ENCODE measurements at places on chromosomes 3 and 15.
A peak's percentile ranks its signal among the peaks of the same experiment; 100 is the strongest.

DNA sequence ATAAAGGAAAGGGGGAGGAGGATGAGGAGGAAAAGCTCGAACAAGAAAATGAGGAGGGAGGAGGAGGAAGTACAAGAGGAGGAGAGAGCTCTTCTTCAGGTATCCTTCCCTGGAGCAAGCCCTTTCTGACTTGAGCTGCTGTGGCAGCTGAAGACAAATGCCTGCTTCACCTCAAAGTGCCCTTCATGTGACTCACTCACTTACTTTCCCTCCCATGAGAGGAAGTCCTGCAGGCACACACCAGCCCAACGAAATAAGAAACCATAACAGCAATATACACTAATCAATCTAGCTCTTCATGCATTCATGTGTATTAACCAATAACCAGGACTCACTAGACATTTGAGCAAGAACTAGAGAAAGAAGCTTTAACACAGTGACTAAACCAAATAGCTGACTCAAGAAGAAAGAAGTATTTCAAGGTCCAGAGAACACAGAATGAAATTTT, 251.9 kb downstream of the IGSF11 start:
- DNase-seq = no peak

GRCh38 chr3:49805367-49805782, 2.3 kb downstream of the INKA1 start:
- DNase-seq = no peak

DNA sequence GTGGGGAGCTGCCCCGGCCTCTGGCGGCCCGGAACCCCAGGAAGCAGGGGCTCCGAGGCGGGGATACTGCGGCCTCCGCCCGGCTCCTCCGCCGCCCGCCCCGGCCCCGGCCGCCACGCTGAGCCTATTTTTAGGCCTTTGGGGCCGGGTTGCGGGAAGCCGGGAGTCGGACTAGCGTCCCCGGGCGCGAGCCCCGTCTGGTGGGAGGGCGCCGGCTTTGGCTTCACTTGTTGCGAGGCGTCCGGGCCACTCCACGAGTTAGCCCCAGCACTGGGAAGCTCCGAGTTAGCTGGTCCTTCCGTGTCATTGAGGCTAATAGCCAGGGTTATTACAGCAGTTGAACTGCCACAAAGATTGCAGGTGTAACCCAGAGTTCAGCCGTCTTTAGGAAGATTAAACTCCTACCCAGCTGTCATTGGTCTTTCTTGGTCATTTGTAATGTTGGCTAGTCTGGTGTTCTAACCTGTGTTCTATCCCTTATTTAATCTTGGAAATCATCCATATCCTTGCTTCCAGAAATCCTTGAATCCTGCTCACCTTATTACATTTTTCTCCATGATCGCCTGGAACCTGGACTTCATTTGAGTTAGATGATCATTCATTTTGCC, 791 bp downstream of the GYG1 start:
- no peak for DNase-seq

DNA sequence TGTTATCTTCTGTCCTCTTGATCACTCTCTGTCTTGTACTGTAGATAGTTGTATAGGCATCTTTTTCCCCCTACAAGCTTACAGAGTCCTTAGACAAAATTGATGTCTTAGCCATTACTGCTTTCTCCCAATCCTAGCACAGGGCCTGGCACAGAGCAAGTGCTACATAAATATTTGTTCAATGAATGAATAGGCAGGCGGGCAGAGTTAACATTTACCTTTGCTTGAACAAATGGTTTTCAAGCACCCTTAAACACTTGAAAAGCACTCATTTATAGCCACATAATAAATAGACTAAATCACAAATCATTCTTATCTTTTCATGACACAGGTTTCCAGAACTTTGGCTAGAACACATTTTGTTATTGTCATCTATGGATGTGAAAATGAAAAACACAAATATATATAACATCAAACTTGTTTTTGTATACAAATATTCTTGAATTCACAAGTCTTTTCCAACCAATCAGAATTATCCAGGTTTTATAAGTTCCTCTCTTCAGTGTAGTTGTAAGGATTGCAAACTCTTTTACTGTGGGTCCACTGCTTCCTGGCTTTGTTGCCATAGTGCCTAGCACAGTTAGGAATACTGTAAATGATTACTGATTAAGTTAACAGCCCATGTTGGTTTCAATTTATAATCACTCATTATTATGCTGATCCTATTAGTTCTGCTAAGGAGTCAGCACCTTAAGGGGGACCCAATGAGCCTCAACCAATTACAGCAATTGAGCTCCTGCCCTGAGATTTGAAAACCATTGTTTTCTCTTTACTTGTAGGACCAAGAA, 61.9 kb downstream of the ISL2 start:
- peak; percentile 44 for DNase-seq

DNA sequence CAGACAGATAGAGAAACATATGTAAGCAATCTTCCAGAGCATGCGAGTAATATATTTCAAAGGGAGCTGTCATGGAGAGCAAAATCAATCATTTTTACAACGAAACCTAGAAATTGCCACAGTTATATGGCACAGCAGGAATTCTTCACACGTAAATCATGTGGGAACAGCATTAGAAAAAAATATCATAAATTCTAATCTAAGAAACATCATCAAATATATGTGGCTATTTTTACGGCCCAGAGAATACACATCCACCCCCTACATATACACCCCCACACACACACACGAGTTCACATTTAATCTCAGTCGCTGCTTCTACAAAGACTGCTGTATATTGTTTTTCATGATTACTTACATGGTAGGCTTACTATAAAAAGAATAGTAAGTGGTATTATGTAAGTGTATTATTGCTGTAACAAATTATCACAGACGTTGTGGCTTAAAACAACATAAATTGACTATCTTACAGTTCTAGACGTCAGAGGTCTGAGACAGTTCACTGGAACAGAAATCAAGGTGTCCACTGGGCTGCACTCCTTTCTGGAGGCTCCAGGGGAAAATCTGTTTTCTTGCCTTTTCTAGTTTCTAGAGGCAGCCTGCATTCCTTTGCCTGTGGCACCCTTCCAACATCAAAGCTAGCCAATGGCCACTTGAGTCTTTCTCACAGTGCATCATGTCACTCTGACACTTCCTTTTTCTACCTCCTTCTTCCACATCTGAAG, 363.3 kb downstream of the ULK4 start:
- no peak for DNase-seq

DNA sequence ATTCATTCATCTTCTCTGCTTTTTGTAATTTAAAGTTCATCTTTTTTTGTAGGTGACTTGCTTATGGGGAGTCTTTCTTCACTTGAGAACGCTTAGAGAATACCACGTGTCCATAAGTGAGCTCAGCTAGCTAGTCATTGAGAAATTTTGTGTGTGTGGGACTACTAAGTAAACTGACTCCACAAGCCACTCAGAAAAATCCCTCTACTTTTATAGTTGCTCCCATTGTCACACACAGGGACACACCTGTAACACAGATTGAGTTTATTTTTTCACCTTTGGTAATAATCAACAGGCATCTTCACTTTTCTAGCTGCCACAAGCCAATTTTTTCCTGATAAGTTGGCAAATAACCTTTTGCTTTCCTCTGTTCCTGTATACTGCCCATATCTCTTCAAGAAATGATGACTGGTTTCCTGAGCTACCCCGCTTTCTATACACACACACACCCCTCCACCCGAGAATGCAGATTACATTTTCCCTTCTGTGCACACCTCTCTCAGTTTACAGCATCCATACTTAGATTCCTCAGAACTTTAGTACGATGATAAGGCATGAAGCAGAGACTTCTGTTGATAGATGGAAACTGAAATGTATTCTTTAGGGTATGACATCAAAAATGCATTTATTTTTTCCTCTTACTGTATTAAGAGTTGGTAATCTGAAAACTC, 4.6 kb downstream of the TSC22D2 start:
- DNase-seq = no peak

Measured in NCI-H2081 treated with DMSO at 0.1 percent for 48 hours (cell line).